Panc1 (cell line): ENCODE measurements at places on chromosomes 12 and 14.

GRCh38 chr12:51632623-51633022 lies 41.6 kb downstream of the SCN8A start:
- no peak for DNase-seq

DNA sequence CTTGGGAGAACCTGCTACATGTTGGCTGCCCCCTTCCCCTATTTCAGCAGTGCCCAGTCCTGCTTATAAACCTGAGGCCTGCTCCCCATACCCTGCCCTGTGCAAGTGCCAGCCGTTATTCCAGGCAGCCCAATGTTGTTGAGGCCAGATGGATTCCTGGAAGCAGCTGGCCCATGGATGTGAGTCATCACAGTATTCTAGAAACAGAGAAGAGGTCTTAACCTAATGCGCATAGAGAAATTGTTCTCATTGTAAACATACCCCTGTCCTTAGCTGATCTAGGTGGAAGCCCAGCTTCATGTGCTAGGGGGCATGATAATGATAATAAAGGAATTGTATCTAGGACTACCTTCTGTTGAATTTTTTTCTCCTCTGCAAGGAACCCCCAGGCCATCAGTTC lies 69.7 kb downstream of the TSPAN11 start:
- DNase-seq, result no peak

DNA sequence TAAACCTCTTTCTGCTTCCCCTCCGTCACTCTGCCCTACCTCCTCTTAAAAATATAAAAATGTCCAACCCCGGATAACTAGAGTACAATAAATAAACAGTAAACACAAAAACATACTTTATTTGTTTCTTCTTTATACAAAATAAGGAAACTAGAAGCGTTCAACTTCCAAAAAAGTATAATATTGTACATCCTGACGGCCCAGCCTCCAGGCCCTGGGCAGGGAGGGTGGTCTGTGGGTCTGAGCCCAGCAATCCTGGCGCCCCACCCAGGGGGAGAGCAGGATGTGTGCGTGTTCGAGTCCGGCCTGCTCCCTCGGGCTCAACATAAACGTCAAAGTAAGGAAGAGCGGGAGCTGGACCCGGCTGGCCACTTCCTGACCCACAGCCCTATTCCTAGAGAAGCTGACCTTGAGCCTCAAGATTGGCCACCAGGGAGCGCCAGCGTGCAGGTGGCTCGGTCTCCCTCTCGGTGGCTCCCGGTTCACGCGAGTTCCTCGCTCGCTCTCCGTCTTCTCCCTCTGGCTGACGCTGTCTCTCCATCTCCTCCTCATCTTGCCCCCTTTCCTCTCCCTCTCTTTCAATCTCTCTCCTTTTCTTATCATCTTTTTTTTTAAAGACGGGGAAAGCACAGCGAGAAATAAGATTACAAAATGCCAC lies 9.4 kb downstream of the LHX5 start:
- DNase-seq, result peak; percentile 38

DNA sequence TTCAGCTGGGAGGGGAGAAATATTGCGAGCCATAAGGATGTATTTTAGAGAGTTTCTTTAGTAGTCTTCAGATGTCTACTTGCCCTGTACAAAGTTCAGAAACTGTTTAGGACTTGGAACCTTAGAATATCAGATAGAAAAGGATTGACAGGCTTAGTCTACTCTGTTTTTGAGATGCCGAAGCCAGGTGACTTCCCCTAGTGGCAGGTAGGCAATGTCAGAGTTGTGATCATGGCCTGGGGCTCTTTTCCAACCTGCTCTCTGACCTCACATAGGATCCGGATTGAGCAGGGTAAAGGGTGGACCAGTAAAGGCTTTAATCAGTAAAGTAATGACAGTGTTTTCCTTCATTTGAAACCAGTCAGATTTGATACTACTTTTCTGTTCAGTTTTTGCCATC lies 59.6 kb downstream of the PRKCH start:
- no peak for DNase-seq

DNA sequence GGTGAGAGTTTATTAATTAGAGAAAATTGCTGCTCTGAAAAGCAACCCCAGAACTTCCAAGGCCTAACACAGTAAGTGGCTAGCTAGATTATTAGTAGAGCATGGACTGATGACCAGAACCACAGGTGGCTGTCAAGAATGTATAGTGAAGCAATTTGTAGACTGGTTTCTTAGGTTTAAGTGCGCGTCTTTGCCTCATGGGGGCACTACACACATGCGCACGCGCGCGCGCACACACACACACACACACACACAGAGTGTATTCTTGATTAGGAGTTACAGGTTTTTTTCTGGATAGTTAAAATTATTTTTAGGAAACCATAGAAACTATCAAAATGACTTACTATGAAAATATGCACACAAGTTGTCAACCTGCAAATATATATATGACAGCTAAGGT lies 66.5 kb downstream of the BHLHE41 start:
- DNase-seq, result no peak

- no peak for DNase-seq
Measured at GRCh38 chr12:112676507-112676906, 115.0 kb upstream of the RPH3A start.

GRCh38 chr12:62654326-62655241 lies 188.0 kb downstream of the MON2 start:
- no peak for DNase-seq

- DNase-seq, result no peak
Measured at GRCh38 chr14:75969891-75970290, 11.9 kb downstream of the TGFB3 start.

DNA sequence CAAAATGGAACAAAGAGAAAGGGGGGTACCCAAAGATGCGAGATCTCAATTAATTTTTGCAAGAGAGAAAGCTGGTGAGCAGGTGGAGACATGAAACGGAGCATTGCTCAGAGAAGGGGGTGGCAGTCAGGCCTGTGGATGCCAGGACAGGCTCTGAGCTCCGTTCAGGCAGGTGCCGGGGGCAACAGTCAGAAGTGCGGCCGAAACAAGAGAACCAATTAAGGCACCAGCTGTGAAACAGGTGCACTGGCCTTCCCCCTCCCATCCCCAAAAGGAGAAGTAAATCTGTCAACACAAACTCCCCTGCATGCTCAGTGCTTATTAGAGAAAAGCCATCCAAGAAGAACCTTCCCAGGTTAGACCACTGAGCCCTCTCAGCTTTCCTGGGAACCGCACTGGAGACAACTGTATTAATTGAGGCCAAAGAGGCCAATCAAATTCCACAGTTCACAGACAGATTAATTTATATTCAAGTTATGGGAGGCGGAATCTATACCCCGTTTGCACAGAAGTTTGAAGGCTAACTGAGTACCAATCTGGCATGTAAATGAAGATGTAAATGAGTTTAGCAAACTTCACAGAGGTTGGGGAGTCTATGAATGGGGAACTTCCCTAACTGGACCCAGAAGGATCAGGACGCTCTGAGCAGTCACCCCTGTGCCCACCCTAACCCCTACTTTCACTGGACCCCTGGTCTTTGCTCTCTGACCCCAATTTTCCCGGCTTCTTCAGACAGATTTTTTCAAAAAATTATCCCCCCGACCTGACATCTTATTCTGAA lies 20.9 kb downstream of the OAS2 start:
- no peak for DNase-seq

DNA sequence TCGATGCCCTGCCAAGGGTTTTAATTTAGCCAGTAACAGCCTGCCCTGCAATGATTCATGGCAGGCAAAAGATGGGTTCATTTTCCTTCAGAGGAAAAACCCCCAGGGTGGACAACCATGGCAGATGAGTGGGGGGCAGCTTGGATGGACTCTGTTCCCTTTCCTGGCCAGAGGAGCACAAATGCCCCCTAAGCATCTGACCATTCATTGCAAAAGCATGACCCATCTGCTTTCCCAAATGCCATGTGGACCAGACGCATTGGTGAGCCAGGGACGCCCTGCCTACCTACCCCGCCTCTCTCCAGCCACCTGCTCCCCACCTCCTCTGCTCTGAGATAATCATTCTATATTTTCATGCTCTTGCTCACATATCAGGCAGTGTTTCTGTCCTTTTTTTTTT lies 281.9 kb downstream of the DPF3 start:
- no peak for DNase-seq

DNA sequence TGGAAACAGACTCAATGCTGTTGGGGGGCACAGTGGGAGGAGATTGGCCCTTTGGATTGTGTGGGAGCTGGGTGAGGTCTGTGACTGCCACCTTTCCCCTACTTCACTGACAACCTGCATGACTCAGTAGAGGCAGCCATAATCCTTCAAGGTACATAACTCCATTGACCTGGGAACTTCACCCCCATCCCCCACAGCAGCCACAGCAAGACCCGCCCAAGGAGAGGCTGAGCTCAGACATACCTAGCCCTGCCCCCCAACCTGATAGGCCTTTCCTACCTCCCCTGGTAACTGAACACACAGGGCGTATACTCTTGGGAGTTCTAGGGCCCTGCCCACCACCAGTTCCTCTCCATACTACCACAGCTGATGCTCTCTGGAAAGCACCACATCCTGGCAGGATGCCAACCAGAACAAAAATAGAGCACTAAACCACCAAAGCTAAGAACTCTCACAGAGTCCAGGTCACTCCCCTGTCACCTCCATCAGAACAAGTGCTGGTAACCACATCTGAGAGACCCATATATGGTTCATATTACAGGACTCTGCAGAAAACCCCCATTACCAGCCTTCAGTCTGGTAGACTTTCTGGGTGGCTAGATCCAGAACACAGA lies 703.9 kb downstream of the FSCB start:
- DNase-seq, result no peak

- DNase-seq, result no peak
Measured at GRCh38 chr12:89884952-89885351, 176.3 kb upstream of the ATP2B1 start.

DNA sequence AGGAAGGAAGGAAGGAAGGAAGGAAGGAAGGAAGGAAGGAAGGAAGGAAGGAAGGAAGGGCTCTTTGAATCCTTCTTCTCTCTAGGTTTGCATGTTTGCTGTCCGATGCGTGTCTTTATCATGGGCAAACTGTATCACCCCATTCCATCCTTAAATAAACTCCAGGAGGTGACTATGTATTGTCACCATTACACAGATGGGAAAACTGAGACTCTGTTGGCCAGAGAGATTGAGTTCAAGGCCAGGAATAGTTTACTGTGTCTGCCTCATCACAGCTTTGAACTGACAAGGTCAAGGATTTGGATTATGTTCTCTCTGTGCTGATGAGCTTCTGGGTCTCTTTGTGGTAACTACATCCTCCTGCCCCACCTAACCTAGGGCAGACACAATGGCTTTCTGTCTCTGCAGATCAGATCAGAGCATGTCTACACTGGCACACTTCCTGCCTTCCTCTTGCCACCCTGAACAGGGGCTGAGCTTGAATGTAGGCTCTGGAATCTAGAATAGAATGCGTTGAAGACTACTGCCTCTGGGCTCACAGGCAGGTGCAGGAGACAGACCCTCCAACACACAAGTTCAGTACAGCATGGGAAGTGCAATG lies 78.9 kb upstream of the MAP1LC3B2 start:
- DNase-seq, result no peak

DNA sequence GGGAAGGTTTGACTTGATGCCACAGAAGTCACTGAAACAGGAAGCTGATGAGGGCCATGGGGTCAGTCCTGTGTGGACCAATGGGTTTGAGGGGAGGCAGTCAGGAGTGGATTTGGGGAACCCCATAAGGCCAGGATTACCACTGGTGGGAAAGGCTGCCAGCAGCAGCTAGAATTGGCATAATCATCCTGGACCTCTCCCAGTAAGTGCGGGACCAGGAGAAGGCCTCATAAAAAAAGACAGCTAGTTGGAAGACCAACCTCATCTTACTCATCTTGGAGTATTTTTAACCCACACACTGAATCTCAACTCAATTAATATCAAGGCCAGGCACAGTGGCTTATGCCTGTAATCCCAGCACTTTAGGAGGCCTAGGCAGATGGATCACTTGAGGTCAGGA lies 22.7 kb downstream of the TBX3 start:
- DNase-seq, result no peak

- DNase-seq, result no peak
Measured at GRCh38 chr14:99684410-99684934, 374 bp downstream of the CYP46A1 start.

GRCh38 chr14:54579621-54580020 lies 12.7 kb downstream of the SAMD4A start:
- DNase-seq, result no peak

DNA sequence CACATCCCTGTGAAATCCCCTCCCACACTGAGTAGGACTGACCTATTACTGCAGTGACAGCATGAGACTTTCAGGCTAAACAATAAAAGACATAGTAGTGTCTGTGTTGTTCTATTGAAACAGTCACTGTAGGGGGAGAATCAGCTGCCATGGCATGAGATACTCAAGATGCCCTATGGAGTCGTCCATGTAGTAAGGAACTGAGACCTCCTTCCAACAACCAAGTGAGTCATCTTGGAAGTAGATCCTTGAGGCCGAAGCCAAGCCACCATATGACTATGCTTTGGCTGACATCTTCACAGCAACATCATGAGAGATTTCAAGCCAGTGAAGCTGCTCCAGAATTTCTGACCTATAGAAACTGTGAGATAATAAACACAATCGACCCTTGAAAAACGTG lies 12.1 kb upstream of the LRP6 start:
- DNase-seq, result no peak

DNA sequence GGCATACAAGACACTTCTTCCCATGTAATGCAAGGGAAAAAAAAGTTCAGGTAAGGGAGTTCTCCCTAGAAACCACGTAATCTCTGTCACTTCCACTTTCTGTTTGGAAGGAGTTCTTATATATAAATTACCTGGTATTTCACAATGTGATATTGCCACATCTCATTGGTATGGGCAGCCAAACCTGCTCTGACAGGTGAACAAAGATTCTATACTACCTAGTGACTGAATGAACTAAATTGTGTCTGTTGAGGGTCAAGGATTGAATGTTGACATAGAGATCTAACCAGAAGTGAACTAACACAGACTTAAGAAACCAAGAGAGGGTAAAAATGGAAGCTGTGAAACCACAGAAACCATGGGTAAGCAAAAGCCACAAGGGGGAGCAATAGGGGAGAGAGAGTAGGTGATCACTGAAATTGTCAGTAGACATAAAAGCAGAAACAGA lies 161.3 kb downstream of the RPL10L start:
- no peak for DNase-seq

DNA sequence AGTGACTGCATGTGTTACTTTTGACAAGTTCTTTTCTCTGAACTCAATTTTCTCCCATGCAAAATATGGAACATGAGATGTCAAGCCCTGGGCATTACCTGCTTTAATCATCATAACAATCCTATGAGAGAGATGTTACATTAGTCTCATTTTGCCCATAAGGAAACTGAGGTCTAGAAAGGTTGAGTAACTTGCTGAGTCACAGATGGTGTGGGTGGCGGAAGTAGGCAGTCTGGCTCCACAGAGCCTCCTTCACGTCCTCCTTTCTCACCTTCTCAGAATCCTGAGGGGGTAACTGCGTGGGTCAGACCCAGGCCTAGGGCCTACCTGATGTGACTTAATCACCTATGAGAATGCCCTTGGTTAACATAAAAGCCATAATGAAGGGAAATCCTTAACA lies 50.7 kb downstream of the TMTC1 start:
- DNase-seq, result no peak

- DNase-seq, result no peak
Measured at GRCh38 chr12:119153477-119154434, 25.0 kb upstream of the HSPB8 start.

DNA sequence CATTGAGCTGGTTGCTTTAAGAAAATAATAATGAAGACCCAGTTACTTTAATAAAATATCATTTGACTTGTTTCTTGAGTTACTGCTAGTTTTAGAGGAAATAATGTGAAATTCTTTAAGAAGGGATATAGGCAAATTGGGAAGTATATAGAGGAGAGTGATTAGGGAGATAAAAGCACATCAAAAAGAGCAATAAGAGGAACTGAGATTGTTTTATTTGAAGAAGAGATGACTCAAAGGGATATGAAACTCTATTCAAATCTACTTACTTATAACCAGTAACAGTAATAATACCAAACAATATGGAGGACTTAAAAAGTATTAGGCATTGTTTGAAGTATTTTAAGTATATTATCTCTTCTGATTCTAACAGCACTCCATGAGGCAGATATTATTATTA lies 37.1 kb downstream of the LRRK2 start:
- no peak for DNase-seq
